ENCODE measurements at places on chromosomes 1 and 21. TPM values are rescaled to one million over a fixed set of nuclear protein-coding genes. Genes with fewer than 3 reads are reported as not detected.

The DIO1 gene
- 8.6 TPM for total RNA-seq

The KHDRBS1 gene
- total RNA-seq: 133 TPM

The LGALS8 gene
- total RNA-seq: 95.3 TPM

The HJV gene
- total RNA-seq: 80.0 TPM

The RGSL1 gene
- total RNA-seq: not detected

The PRDM15 gene
- 8.1 TPM for total RNA-seq

The ZNF695 gene
- total RNA-seq: 4.2 TPM

The HES5 gene
- 4.1 TPM for total RNA-seq

The SLAMF9 gene
- total RNA-seq: not detected

The GPR161 gene
- total RNA-seq: 14.5 TPM

The NOC2L gene
- 44.2 TPM for total RNA-seq

The TM2D1 gene
- total RNA-seq: 72.4 TPM

The FABP3 gene
- total RNA-seq: 49.9 TPM

The SERPINC1 gene
- total RNA-seq: not detected

The TNNI3K gene
- total RNA-seq: 0.99 TPM

The BARHL2 gene
- not detected for total RNA-seq

The SELL gene
- total RNA-seq: 11.6 TPM

The IL6R gene
- total RNA-seq: 22.2 TPM

The KRTAP7-1 gene
- not detected for total RNA-seq

The C8A gene
- total RNA-seq: not detected

The KCNH1 gene
- 0.47 TPM for total RNA-seq

The NRAS gene
- total RNA-seq: 33.2 TPM

The CYP4B1 gene
- 4.8 TPM for total RNA-seq

The ANKRD34A gene
- 0.41 TPM for total RNA-seq

The ZNF692 gene
- total RNA-seq: 37.7 TPM

The CD164L2 gene
- total RNA-seq: 0.35 TPM

The FMN2 gene
- 2.9 TPM for total RNA-seq

The AADACL3 gene
- not detected for total RNA-seq

The RAVER2 gene
- total RNA-seq: 19.9 TPM

The CORT gene
- 1.1 TPM for total RNA-seq

The CFHR5 gene
- total RNA-seq: not detected

The FOXO6 gene
- total RNA-seq: 5.3 TPM

The PINK1 gene
- 71.9 TPM for total RNA-seq

The CD1E gene
- total RNA-seq: 0.82 TPM

The SLC45A1 gene
- total RNA-seq: 2.0 TPM

The HSPB7 gene
- total RNA-seq: 7.3 TPM

The ZNF683 gene
- total RNA-seq: not detected

The COL8A2 gene
- total RNA-seq: 3.7 TPM

The CELA2A gene
- not detected for total RNA-seq

The HSD11B1 gene
- 0.12 TPM for total RNA-seq

The AMIGO1 gene
- total RNA-seq: 7.6 TPM

The GPR25 gene
- not detected for total RNA-seq

The GNAT2 gene
- not detected for total RNA-seq

The STIL gene
- 6.6 TPM for total RNA-seq

The CFHR1 gene
- total RNA-seq: not detected

The PAPPA2 gene
- 23.4 TPM for total RNA-seq

The CGN gene
- 20.6 TPM for total RNA-seq

The SLC45A3 gene
- 10.2 TPM for total RNA-seq

The TEDDM1 gene
- not detected for total RNA-seq

The LCE1F gene
- total RNA-seq: not detected

The CELA2B gene
- total RNA-seq: not detected

Measured in metanephros (tissue), 2 donors.